ENCODE measurements at places on chromosomes 7 and 10.
A peak's percentile ranks its signal among the peaks of the same experiment; 100 is the strongest.

DNA sequence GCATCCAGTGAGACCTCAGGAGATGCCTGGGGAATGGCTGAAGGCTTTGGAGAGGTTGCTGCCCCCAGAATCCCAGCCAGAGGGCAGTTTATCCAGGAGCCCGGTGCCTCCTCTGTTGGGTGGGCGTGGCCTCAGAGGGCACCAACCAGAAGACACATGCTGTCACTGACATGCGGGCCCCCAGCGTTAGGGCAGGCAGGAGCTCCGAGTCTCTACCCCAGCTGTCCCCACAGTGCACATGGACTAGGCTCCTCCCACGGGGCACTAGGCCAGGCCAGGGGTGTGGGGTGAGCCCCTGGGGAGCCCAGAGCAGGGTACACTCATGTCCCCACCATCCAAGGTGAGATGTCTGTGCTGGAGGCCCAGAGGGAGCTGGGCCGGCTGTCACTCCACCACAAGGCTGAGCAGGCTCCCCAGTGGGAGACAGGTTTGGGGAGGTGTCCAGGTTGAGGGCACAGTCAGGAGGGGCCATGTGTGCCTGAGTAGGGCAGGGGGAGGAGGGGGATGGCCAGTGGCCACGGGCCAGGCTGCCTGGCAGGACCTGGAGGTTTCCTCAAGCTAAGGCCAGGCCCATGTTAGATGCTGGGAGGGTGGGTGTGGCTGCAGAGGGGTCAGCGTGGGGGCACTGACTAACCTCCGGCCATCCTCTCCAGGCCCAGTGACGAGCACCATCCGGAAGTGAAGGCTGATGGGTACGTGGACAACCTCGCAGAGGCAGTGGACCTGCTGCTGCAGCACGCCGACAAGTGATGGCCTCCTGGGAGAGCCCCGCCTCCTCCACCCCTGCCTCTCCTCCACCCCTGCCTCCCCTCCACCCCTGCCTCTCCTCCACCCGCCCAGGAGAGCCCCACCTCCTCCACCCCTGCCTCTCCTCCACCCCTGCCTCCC lies 131.3 kb downstream of the FAM53B start:
- peak; percentile 25 for DNase-seq

DNA sequence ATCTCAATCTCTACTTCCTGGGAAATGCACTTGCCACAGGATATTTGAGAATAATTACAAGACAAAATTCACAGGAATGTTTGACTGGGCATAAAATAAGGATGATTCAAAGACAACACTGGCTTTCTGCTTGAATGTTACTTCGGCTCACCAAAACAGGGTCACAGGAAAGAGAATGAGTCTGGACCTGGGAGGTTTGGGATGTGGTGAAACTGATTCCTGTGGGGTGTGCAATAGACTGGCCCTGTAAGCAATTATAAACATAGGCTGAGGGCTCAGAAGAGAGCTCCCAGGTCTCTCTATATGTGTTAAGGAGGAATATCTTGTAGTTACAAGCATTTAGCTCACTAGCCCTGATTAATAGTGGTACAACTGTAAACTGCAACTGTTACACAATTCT lies 613.9 kb upstream of the CELF2 start:
- DNase-seq, result no peak

DNA sequence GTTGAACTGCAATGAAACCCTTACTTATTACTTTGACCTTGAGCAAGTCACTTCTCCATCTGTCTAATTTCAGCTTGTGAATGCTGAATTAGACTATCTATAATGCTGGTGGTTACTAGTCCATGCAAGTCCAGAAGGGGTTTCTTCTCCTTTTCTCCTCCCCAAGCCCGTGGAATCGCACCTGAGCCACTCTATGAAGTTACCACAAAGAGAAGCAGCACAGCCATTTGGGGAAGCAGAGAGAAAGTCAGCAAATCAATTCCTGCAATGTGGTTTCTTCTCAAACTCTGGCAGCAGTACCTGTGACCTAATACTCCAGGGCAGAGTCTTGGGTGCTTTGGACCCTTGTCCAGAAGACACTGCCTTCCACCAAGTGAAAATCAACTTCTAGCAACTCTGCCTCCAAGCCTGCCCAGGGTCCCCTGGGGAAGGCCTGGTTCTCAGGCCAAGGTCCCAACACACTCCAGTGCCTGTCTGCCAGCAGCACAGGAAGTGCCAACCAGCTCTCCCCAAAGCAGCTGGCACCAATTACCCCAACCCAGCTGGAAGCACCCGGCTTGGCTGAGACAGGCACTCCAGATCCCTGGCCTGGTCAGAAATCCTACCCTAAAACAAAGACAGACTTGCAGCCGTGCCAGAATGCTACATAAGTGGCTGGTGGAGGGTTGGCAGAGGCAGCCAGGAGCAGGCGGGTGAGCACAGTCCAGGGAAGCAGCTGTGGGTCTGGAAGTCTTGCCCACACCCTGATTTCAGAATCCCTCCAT lies 200.3 kb downstream of the LSM5 start:
- no peak for DNase-seq

DNA sequence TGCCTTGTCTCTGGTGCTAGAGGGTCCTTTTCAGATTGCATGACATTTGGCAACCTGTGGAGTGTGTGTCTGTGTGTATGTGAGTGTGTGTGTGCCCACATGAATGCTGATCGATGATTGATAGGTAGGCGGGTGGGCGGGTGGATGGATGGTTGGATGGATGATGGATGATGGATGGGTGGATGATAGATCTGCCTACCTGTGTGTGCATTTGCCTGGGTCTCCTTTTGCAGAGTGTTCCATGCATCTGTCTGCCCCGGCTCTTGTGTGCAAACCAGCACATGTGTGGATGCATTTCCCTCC lies 99.8 kb downstream of the RGS10 start:
- no peak for DNase-seq

- no peak for DNase-seq
Measured at GRCh38 chr10:18456984-18457383, 194.4 kb downstream of the NSUN6 start.

DNA sequence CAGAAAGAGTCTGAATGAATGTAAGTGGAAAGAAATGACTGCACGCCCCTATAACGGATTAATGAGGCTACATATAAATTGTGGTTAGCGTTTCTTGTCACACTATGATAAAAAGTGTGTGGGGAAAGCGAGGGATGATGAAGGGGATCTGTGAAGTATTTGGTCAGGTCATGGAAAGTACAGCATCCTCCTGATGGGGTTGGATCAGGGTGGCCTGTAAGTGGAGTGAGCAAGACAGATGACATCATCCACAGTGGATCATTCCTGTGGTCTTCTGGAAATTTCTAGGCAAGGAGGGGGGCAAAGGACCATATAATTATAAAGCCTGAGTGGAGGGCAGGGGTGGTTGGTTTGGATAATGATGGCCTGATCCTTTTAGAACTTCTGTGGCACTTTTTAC lies 606.0 kb downstream of the INHBA start:
- no peak for DNase-seq

- no peak for DNase-seq
Measured at GRCh38 chr7:125090596-125090995, 161.0 kb upstream of the POT1 start.

- no peak for DNase-seq
Measured at GRCh38 chr10:124957404-124957947, 15.6 kb downstream of the ZRANB1 start.

DNA sequence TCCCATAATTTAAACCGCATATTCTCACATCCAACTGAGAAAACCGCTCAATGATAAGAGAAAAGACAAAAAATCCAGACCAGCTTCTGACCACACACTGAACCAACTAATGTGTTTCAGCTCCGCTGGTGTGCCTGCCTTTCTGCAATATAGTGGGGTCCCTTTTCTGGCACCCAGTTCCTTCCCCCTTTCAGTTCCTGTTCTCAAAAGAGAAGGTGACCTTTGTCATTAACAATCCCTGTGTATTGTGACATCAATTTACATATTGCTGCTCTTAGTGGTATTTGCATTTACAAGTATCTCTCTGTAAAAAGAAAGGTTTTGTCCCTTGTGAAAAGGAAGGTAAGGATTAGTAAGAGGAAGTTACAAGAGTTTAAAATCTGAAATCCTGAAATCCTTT lies 1.4 kb downstream of the PPP1R17 start:
- DNase-seq, result no peak

- DNase-seq, result no peak
Measured at GRCh38 chr7:333393-333764, 43.4 kb downstream of the FOXL3 start.

GRCh38 chr10:86113983-86114382 lies 252.6 kb downstream of the GRID1 start:
- no peak for DNase-seq

- no peak for DNase-seq
Measured at GRCh38 chr10:126097558-126098225, 201.3 kb downstream of the FANK1 start.

GRCh38 chr7:20211376-20211775 lies 5.8 kb downstream of the MACC1 start:
- no peak for DNase-seq

DNA sequence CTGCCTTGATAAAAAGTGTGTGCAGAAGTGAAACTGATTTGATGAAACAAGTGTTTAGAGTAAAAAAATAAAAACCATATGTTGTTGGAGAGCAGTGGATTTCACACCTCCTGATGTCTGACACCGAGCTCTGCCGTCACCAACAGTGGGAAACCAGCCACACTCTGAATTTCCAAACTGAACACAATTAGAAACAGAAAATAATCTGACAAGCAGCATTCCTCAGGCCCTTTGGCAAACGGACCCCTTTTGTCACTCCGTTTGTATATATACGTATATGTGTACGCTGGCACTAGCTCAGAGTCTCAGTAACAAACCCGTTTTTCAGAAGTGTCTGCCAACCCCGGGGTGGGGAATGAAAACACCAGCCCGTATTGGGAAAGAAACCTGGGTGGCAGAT lies 32.4 kb downstream of the TACC2 start:
- DNase-seq, result no peak

DNA sequence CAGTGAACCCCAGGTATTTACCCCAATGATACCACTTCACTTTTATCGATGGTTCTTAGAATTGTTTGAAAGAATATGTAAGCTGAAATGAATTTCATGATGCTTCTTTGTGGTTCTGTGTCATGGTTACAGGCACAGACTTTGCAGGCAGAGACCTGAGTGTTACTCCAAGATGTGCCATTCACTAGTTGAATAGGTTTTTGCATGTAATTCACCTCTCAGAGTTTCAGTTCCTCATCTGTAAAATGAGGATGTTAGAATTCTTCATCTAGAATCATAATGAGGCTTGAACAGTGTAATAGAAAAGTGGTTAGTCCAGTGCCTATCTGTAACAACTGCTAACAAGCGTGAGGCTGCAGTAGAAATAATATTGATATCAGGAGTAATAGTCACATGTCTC lies 54.6 kb downstream of the VSTM2A start:
- no peak for DNase-seq

DNA sequence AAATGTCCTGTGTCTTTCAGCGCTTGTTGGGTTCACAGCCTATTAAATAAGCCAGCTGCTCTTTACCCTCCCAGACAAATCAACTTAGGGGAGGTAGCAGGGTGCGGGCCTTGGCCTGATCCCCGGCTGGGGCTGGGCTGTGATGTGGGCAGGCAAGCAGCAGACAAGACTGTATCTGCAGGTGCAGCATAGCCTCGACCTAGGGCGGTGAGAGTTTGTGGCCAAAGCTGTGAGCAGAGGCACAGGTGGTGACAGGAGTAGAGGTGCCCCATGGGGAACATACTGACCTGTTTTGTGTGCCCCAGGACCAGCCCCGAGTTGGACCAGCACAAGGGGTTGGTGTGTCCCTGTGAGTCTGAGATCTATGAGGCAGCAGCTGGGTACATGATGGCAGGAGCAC lies 885.4 kb downstream of the ZNF37A start:
- no peak for DNase-seq

- DNase-seq, result no peak
Measured at GRCh38 chr10:114881901-114882300, 56.1 kb upstream of the TRUB1 start.

Measured in CD4-positive, alpha-beta memory T cell (primary cell).